Amygdala (tissue), 56 donors: ENCODE measurements at places on chromosomes 13 and 19.

GRCh38 chr13:84118839-84119409 lies 236.7 kb upstream of the SLITRK1 start:
- DNase-seq: no peak

DNA sequence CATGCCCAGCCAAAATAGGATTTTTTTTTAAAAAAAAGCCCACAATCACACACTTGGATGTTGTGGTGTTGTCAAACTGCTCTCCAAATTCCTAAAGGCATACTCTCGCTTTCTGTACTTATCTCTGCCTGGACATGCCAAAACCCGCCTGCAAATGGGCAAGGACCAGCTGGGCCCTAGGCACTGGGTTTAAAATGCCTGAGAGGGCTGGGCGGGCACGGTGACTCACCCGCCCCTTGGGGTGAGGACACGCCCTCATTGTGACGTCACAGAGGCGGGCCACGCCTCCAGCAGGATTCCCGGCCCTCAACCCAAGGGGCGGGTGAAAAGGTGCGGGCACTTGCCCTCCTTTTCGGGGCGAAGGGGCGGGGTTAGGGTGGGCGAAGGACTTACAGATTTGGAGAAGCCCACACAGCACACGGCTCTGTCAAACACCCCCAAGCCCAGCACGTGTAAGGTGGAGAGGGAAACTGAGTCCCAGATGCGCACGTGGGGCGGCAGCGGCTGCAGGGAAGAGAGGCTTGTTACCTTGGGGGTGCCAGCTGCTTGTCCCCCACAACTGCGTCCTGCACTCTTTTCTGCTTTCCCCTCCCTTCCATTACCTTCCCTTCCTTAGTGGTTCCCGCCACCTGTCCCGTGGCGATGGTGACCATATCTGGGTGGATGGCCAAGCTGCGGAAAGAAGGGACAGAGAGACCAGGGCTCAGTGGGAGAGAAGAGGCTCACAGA lies 6.6 kb downstream of the EML2 start:
- no peak for DNase-seq

- no peak for DNase-seq
These were observed 40.8 kb downstream of the GGACT start for GRCh38 chr13:100547791-100548201.

DNA sequence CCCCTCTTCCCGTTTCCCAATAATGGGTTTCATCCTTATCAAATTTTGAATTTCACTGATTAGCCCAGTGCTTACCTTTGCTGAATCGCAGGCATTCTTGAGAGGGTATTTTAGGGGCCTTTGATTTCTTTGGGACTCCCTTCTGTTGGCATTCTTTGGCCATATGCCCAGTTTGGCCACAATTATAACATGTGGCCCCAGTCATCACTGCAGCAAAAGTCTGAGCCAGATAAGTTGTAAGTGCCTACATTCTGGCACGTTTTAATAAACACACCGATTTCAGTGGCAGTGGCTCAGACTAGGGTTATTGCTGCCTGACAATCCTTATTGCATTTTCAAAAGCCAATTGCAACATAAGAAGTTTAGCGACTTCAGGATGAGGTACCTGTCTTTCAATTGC lies 41.4 kb downstream of the ZNF726 start:
- DNase-seq: no peak

- DNase-seq: no peak
These were observed 4.9 kb downstream of the LGALS16 start for GRCh38 chr19:39660661-39661060.

GRCh38 chr13:38636073-38636472 lies 50.8 kb upstream of the FREM2 start:
- no peak for DNase-seq

DNA sequence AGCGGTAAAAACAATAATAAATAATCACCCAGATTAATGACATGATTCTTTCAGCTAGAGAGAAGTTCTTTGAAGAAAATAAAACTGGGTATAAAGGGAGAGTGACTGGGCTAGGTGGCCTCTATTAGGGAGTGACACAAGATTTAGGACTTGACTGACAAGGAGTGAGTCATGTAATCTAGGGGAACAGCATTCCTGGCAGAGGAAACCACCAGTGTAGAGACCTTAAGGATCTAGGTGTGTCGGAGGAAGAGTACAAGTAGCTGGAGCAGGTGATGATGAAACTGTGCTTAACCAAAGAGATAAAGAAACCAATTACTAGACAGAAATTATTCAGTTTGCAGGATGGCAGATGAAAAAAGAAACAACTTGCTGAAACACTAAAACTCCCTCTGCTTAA lies 248.0 kb downstream of the RFC3 start:
- DNase-seq: no peak

GRCh38 chr13:75405976-75406703 lies 75.8 kb downstream of the TBC1D4 start:
- no peak for DNase-seq

DNA sequence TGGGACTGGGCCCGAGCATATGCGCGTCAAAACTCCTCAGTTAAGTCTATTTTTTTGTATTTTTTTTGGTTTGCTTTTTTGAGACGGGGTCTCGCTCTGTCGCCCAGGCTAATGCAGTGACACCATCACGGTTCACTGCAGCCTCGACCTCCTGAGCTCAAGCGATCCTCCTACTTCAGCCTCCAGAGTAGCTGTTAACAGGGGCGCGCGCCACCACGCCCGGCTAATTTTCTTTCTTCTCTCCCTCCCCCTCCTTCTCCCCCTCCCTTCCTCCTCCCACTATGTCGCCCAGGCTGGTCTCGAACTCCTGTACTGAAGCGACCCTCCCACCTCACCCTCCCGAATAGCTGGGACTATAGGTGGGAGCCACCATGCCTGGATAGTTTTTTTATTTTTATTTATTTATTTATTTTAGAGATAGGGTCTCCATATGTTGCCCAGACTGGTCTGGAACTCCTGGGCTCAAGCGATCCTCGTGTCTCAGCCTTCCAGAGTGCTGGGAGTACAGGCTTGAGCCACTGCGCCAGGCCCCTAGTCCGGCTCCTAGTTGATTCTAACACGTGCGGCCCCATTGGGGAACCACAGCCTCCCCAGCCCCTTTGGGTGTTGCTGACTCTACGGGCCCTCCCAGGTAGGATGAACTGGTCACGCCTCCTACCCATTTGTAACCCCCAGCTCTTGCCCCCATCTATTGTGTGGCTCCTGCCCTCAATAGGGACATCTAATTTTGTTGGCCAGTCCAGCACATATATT lies 806 bp upstream of the ZNF837 start:
- no peak for DNase-seq

DNA sequence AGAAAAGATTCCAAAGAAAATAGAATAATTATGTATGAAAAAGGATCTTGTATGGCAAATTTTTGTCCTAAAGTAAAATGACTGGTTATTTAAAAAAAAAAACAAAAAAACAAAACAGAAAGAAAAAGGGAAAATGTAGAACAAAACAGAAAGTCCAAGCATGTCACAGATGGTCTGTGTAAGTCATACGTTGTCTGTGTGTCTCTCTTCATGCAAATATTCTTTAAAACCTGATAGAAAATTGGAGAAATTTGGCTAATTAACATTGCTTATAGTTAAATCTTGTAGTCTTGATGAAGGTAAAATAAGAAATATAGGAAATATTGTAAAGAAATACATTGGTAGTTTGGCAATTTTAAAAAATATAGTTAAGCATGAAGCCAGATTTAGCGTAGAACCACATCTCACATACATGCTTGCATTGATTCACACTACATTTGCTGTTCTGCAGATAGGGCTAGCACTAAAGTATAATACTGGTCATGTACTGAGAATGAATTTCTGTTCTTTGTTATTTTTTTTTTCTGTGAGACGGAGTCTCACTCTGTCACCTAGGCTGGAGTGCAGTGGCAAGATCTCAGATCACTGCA lies 58.4 kb downstream of the SPRYD7 start:
- DNase-seq: no peak

- peak; percentile 23 for DNase-seq
These were observed 138.7 kb downstream of the KDM4B start for GRCh38 chr19:5107432-5108122.

- DNase-seq: no peak
These were observed 378.0 kb upstream of the SPRY2 start for GRCh38 chr13:80718970-80719369.

DNA sequence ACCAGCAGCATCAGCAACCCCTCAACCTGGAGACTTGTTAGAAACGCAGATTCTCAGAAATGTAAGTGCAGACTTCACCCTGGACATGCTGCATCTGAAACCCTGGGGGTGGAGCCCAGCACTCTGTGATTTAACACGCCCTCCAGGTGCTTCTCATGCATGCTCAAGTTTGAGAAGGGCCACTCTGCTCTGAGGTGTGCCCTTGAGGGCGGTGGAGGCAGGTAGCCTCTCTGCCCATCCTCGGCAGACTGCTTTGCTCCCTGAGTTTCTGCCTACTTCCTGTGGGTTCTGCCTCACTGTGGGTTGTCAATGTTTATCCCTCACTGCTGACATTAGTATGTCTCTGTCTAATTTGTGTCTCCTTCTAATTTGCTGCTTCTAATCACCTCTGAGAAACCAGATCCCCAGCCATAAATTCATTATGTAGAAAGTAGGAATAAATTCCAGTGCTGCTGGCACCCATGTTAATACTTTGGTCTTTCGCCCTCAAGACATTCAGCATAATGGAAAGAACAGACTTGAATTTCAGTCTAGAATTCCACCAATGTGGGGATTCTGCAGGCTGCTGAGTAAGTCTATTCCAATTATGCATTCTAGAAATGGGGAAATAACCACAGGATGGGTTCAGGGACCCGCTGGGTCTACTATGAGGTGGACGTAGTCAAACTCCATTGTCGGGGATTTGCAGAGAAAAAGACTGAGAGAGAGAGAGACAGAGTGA lies 51.3 kb upstream of the CYSLTR2 start:
- no peak for DNase-seq

GRCh38 chr13:30848332-30849027 lies 57.6 kb upstream of the MEDAG start:
- DNase-seq: no peak
